Cerebellum (tissue), 4 donors: ENCODE measurements at places on chromosomes 7 and 10.

DNA sequence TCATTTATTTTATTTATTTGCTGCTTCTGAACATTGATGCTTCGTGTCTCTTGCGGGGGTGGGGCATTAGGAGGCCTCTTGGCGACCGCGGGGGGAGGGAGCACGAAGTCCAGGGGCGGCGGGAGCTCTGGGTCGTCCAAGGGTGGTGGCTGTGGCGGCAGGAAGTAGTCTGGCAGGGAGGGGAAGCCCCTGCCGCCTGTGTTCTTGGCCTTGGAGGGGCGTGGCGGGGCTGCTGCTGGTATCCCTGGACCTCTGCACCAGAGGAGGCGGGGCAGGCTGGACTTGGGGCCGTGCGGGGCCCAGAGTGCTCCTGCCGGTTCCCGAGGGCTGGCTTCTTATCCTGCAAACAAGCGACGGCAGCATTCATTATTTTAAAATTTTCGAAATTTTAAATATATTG is 70.5 kb upstream of the ABI1 start:
- no peak for DNase-seq

DNA sequence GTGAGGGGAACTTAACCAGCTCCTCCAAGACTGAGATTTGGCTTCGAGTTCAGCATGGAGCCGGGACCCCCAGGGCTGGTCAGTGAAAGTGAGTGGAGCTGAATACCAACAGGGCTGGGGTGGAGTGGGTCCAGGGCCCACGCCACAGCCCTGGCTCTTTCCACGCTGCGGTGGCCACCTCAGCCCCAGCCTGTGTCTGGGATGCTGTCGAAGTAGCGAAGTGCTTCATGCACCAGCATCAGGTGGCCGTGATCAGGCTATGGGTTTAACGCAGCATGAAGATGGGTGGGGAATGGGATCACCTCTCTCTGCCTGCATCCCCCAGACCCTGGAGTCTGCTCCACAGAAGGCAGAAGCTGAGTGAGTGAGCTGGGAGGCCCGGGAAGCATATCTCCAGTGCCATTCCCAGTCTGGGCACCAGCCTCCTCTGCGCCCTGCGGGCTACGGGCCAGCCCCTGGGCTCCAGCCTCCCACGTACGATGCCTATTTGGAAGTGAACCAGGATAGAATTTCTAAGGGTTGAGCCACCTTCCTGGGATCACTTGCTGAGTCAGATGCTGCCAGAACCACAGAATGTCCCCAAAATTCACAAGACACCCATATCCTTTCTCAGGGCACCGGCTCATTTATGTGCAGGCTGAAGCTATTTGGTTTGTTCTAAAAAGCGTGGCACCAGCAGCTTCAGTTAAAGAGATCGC is 131.1 kb upstream of the CHST15 start:
- no peak for DNase-seq

GRCh38 chr10:10432296-10433035 is 585.2 kb upstream of the CELF2 start:
- peak; percentile 56 for DNase-seq

GRCh38 chr10:6233725-6234277 is 31.1 kb downstream of the PFKFB3 start:
- no peak for DNase-seq

DNA sequence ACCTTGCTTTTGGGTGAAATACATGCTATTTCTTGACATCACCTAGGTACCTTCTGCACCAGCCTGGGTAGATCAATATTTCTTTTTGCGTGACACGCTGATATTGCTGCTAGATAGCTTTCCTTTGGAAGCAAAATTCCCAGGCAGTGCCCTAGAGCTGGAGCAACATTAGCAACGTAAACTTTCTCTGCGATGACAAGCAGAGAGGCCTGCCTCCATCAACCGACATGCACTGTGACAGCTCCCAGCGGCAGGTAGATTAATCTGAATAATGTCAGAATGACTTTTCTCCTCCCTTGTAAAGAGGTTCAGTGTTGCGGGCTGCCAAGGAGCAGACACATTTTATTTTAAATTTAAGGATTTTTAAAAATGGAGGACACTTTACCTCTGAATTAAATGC is 307.4 kb downstream of the GALNT17 start:
- DNase-seq = no peak

DNA sequence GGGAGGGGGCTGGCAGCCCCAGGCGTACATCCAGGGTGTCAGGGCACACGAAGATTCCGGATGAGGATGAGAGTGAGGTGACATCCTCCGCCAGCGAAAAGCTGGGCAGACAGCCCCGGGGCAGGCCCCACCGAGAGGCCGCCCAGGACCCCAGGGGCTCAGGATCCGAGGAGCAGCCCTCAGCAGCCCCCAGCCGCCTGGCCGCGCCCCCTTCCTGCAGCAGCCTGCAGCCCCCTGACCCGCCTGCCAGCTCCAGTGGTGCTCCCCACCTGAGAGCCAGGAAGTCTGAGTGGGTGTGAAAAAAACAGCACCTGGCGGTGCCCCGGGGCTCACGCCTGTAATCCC is 3.2 kb downstream of the GJD4 start:
- no peak for DNase-seq
